CD4-positive, alpha-beta T cell (primary cell): ENCODE measurements at places on chromosomes 3 and 15. TPM values are rescaled to one million over a fixed set of nuclear protein-coding genes. Genes with fewer than 3 reads are reported as not detected.

The XYLB gene
- 0.25 TPM for total RNA-seq

DNA sequence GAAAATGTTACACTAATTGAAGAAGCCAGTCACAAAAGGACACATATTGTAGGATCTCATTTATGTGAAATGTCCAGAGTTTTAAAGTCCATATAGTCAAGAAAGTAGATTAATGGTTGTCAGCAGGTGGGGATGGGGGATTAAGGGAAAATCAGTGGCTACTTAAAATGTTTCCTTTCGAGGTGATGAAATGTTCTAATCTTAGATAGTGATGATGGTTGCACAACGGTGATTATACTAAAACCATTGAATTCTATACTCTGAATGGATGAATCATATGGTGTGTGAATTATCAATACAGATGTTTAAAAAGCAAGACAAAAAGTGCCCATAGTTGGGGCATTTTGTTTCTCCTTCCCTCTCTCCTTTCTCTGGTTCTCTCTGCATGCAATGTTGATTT lies 164.6 kb downstream of the ATG7 start:
- H3K4me3 ChIP-seq, result no peak overlapping the region
- H3K27me3 ChIP-seq, result no peaks in the 10 kb centered on the region

DNA sequence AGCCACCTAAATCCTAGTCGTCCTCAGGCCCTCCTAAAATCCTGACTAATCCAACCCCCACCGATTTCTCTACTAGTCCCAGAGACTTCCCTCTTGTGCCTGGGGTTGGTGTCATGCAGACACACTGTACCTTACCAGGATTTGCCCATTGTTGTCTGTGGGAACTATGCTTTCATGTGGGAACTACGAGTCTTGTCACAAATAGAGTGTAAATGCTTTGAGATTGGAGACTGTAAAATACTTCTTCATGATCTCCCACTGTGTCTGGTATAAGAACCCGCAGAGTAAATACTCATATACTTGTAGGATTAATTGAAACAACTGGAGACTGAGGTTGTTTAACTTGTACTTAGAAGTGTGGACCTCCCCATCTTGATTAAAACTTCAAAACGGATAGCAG lies 11.2 kb downstream of the B3GNT5 start:
- H3K4me1 ChIP-seq, result no peaks in the 10 kb centered on the region
- H3K27ac ChIP-seq, result no peak overlapping the region
- H3K4me3 ChIP-seq, result no peak overlapping the region
- peaks cover 3% of the 10 kb centered on the region for H3K27me3 ChIP-seq

The PPP1R14D gene
- not detected for total RNA-seq

DNA sequence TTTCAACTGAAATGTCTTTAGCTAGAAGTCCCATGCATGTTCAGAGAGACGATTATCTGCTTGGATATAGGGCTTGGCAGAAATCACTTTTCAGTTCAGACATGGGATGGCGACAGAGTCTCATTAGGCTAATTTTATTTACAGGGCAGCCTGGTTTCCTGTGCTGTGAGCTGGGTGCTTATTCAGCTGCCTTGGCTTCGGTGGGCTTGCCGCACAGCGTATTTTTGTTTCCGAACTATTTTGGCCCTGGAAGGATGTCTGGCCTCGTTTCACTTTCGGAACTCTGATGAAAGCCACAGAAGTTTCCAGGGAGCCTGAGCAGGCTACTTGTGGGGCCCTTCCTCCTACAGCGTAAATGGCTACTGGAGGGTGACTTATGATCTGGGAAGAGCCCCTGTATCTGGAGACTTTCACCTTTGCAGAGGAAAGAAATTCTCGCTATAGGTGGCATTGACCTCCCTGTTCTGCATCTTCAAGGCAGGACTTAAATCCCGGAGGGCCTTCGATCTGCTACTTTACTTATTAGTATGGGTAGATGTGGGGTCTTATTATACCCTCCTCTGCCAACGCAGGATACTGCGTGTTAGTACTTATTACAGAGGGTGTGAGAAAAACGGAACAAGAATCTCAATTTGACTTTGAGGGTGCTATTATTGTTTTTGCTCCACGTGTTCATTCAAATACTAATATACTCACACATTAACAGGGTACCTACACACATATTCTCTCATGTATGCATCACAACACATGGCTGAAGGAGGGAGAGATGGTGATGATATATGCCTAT lies 364.0 kb upstream of the RBMS3 start:
- no peak for DNase-seq
- H3K27ac ChIP-seq, result no peak overlapping the region
- no peak overlapping the region for H3K4me3 ChIP-seq
- no peaks in the 10 kb centered on the region for H3K4me1 ChIP-seq

DNA sequence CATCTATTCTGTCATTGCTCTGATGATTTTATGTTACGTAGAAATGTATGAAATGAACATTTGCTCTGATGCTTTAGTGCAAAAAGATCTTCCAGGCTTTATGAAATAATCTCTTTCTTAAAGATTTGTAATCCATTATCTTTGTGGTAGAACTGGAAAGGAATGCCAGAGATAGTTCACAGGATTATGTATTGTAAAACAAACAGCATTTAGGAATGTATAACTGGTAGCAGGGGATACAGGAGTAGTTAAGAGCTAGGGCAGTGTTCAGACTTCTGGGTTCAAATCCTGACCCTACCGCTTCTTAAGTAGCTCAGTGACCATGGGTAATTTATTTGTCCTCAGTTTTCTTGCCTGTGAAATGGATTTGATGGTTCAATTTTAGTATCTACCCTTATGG lies 429.8 kb upstream of the TPM1 start:
- H3K27ac ChIP-seq, result no peak overlapping the region
- no peaks in the 10 kb centered on the region for H3K36me3 ChIP-seq
- H3K27me3 ChIP-seq, result peaks cover 5% of the 10 kb centered on the region
- no peak for DNase-seq
- no peak overlapping the region for H3K4me3 ChIP-seq

The TRPM1 gene
- total RNA-seq, result not detected

DNA sequence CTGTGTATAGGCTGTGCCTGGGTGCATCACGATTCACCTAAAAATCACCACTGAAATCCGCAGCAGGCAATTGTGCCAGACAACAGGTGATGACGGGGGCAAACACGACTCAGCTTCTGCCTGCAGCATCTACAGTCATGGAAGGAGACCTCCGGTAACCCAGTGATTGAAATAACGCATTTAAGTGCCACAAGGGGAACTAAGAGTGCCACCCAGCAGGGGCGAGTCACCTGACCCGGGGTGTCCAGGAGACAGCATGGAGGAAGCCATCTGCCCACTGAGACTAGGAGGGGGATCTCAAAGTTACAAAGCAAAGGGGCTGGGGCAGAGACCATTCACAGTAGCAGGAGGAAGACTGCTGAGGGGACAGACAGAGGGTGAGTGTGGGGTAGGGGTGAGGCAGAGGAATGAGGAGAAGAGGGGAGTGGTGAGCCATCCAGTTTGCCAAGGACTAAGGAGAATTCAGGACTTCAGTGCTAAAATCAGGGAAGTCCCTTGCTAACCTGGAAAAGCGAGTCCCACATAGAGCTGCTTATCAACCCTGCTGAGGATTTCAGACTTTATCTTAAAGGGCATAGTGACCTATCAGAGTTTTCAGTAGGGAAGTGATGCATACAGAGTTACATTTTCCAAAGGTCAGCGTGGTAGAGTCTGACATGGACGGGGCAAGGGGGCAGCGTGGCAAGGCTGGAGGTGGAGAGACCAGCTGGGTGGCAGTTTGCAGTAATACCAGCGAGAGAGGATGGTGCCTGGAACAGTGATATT lies 256.7 kb upstream of the HES1 start:
- H3K36me3 ChIP-seq, result no peaks in the 10 kb centered on the region
- H3K4me3 ChIP-seq, result no peak overlapping the region
- no peak overlapping the region for H3K27ac ChIP-seq
- H3K4me1 ChIP-seq, result no peaks in the 10 kb centered on the region

The LCMT2 gene
- 5.9 TPM for total RNA-seq

GRCh38 chr3:78999139-78999538 lies 768.7 kb downstream of the ROBO1 start:
- no peaks in the 10 kb centered on the region for H3K27me3 ChIP-seq
- H3K4me1 ChIP-seq, result no peaks in the 10 kb centered on the region
- H3K27ac ChIP-seq, result no peak overlapping the region
- H3K36me3 ChIP-seq, result no peaks in the 10 kb centered on the region
- H3K4me3 ChIP-seq, result no peak overlapping the region

GRCh38 chr3:177357352-177358090 lies 160.2 kb upstream of the TBL1XR1 start:
- no peaks in the 10 kb centered on the region for H3K27me3 ChIP-seq
- no peak overlapping the region for H3K27ac ChIP-seq
- H3K36me3 ChIP-seq, result no peaks in the 10 kb centered on the region
- no peak overlapping the region for H3K4me3 ChIP-seq

The A4GNT gene
- not detected for total RNA-seq
